ENCODE measurements at places on chromosomes 2 and 18.

- DNase-seq, result no peak
These were observed 243.7 kb upstream of the RAB12 start for GRCh38 chr18:8365528-8365927.

- no peak for DNase-seq
These were observed 29.5 kb downstream of the VAPA start for GRCh38 chr18:9943311-9943710.

DNA sequence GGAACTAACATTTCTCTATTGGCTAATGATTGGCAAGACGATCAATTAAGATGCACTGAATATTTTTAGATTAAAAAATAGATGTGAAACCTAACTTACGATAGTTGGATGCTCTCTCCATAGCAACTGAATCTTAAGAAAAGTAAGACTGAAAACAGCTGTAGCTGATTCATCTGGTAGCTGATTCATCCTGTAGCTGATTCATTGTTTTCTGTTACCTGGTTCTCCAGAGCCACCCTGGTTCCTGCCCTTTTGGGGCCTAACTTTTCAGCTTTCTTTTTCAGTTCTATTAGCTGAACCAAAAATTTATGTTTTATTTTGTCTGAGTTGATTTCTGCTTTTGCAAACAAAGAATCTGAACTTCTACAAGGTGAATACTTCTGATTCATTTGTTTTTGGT lies 22.7 kb upstream of the SPR start:
- DNase-seq, result no peak

DNA sequence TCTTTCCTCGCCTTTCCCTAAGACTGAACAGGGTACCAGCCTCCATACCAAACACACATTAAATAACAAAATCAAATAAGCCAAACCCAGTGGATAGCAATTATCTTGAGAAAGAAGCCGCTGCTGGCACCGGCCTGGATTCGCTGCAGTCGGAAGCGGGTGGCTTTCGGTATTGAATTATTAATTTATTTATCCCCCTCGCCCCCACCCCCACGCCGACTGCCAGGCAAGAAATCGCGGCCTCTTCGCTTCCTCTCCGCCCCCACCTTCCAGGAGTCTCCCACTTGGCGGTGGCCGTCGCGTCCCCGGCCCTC lies 370 bp upstream of the ZNF804A start:
- no peak for DNase-seq

DNA sequence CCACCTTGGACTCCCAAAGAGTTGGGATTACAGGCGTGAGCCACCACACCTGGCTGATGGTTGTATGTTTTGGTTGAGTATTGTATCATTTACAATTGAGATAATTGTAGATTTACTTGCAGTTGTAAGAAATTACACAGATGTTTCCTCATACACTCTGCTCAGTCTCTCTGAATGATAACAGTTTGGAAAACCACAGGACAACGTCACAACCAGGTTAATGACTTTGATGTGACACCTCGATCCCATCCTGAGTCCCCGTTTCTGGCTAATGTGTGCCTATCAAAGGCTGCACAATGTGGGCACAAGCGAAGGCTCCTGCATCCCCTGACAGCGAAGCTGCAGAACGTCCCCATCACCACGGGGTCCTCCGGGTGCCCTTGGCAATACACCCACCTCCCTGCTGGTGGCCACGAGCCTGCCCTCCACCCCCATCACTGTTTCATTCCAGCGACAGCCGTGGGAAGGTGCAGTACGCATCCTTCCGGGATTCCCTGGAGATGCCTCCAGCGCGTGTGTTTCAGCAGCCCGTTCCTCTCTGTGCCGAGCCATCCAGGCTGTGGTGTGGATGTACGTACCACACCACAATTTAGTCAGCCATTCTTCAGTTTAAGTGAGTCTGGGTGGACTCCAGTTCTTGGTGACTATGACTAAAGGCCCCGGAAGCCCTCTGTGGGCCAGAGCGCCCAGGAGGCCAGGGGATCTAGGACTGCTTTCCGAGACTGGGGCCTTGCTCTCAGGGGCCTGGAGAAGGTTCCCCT lies 4.3 kb upstream of the PDCD1 start:
- DNase-seq, result no peak

- DNase-seq, result no peak
These were observed 104.1 kb upstream of the OTOS start for GRCh38 chr2:240244543-240244942.
